ENCODE measurements at places on chromosomes 4 and X.
A peak's percentile ranks its signal among the peaks of the same experiment; 100 is the strongest.

DNA sequence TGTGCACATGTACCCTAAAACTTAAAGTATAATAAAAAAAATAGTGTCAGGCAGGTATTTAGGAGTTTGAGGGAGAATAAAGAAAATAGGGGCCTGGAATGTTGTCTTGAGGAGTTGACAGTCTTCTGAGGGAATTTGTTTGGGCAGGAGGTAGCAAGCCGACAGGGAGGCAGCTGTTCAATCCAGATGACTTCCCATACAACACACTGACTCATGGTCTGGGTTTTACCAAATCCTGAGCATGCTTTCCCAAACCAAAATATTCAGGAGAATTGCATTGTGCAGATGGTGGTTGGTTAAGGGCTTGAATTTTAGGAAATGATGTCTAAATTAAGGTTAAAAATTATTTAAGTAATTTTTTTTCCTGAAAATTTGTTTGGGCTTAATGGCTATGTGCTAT is 430.0 kb downstream of the INPP4B start:
- no peak for DNase-seq

- no peak for DNase-seq
Measured at GRCh38 chr4:139319571-139319970, 17.3 kb upstream of the NDUFC1 start.

GRCh38 chrX:107477406-107477805 is 28.0 kb downstream of the FRMPD3 start:
- DNase-seq = no peak

DNA sequence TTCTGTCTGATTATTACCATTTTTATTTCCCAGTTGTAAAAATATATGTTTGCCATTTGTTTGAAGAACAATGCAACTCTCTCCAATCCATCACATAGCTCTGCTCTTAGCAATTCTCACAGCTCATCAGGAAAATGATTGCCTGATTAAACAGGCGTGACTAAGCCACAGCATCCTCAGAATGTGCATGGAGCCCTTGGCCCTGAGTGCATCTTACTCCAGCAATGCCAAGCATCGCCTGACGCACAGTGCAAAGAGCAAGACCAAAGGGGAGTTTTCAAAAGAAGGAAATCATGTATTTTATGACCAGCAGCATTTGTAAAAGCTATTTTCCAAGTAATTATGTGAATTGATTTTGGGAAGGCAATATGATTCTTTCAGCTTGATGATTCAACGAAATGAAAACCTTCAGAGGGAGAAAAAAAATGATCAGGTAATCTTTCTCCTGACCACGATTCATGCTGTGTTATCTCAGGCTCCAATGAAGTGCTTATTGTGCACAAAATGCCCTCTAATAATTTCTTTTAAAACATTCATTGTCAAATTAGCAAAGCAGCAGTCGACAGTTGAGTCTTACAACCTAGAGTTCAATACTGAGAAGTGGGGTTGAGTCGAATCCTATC is 138.0 kb upstream of the FAM9B start:
- DNase-seq = no peak

- no peak for DNase-seq
Measured at GRCh38 chr4:67250131-67250896, 295.0 kb downstream of the CENPC start.

DNA sequence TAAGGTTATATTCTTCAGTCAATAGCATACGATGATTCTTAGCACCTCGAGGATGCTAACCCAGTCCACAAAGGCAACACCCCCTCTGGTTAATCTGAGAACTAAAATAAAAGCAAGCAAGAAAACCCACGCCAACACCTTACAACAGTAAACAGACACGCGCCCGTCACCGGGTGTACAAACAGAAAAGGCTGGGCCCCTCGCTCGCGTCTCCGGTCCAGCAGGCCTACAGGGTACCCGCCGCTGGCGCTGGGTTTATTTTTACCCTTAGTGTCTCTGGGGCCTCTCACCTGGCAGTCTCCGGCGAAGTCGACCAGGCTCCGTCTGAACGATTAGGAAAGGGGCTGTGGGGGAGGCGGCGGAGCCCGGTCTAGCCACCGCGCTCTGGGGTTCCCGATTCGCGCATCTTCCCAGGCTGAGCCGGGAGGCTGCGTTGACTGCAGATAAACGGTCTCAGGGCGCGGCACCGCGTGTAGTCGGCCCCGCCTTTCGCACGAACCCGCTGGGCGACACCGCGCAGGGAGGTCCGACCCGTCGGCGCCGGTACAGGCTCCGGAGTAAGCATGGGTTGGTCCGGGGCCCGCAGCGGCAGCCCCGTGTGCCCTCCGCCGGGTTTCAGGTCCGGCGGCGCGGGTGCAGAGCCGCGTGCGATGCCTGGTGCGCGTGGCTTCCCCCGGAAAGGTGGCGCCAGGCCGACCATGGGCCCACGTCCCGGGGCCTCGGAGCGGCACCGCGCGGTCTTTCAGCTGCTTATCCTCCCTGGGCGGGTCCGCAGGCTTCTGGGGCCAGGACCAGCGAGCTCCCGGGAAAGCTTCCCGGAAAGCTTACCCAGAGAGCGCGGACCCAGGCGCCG is 441 bp downstream of the SLC9B2 start:
- DNase-seq = peak; percentile 79

GRCh38 chrX:16664074-16664473 is 14.1 kb downstream of the S100G start:
- DNase-seq = no peak

GRCh38 chrX:38820751-38821150 is 19.5 kb downstream of the MID1IP1 start:
- no peak for DNase-seq

GRCh38 chrX:139909712-139910111 is 23.1 kb downstream of the ATP11C start:
- no peak for DNase-seq

DNA sequence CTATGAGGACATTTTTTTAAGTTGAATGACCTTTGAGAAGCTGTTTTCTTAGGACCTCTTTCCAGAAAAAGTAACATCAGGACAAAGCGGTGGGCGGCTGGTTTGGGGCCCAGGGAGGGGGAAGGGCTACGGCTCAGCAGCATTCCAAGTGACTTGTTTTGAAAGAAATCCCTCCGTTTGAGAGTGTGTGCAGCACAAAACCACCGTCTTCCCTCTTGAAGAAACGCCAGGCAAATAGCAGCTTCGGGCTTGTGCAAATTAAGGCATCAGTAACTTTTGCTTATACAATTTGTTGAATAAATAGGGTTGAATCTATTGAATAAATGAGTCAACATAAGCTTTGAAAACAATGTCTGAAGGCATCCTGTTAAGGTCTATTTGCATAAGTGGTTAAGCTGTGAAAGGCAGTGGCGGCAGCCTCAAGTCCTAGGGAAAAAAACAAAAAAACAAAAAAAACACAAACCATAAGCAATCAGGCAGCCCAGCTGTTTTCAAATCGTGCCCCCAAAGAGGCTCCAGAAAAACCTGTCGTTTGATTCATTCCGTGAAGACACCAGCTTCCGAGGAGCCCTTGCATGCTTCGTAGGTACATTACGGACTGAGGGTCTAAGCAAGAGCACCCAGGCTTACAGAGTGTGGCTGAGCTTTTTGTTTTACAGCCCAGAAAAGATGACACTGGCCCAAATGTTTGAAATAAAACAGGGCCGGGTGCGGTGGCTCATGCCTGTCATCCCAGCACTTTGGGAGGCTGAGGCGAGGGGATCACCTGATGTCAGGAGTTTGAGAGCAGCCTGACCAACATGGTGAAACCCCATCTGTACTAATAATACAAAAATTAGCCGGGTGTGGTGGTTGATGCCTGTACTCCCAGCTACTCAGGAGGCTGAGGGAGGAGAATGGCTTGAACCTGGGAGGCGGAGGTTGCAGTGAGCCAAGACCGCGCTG is 103.7 kb downstream of the CRLF2 start:
- no peak for DNase-seq

GRCh38 chrX:82224961-82225360 is 1023.1 kb downstream of the SH3BGRL start:
- no peak for DNase-seq

DNA sequence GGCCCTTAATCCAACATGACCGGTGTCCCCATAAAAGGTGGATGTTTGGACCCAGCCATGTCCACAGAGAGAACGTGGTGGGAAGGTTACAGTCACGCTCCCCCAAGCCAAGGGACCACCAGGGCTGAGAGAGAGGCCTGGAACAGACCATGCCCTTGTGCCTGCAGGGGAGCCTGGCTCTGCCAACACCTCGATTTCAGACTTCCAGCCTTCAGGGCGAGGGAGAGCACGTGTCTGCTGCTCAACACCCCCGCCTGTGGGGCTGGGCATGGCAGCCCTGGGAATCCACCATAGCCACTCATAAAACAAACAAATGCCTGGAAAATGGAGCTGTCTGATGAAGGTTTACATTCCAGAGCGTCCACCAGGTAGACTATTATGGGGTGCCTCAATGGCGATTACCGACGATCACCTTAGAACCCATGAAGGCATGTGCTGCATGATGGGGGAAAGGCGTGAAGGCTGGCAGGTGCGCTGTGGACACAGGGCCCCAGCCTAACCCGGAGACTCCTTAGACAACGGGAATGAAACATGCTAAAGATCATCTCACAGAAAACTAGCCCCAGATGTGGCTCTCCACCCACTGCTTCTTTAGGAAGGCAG is 42.3 kb upstream of the HMX1 start:
- DNase-seq = no peak

DNA sequence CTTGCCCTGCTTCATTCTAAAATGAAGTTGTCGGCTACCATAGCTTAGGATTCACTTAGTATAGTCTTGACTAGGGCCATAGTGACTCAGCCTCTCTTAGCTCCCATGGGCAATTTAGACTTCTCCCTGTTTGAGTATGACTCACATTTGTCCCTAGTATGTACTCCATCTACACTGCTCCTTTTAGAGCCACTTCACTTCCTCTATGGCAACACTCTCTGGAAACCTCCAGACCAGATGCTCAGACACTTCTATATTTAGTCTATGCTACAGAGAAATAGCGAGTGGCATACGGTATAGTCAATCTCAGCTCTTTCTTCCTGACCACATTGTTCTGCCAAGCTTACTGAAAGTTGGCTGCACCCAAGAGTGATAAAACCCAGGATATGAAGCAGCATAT is 11.2 kb downstream of the MEPE start:
- peak; percentile 3 for DNase-seq

DNA sequence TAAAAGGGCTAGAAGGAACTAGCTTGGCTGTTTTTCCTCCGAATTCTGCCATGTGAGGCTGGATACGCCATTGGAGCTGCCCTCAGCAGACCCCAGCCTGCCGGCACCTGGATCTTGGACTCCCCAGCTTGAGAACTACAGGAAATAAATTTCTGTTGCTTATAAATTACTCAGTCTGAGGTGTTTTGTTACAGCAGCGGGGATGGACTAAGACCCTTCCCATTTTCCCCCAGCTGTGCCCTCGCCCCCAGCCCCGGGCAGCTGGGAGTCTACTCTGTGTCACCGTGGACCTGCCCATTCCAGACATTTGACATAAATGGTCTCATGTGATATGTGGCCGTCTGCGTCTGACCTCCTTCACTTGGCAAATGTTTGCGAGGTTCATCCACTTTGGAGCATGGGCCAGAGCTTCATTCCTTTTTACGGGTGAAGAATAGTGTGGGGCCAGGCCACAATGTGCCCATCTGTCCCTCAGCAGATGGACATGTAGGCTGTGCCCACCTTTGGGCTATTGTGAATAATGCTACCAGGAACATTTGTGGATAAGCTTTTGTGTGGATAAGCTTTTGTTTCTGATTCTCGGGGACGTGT is 30.7 kb upstream of the SPON2 start:
- no peak for DNase-seq

GRCh38 chrX:121642415-121642814 is 595.0 kb downstream of the GLUD2 start:
- DNase-seq = no peak

- no peak for DNase-seq
Measured at GRCh38 chrX:30887288-30887687, 1.8 kb downstream of the TAB3 start.

GRCh38 chrX:113551919-113552318 is 711.3 kb upstream of the AMOT start:
- no peak for DNase-seq

- no peak for DNase-seq
Measured at GRCh38 chr4:143286701-143287571, 49.7 kb upstream of the GAB1 start.

- DNase-seq = no peak
Measured at GRCh38 chrX:155998116-155998515, 620 bp downstream of the IL9R start.

DNA sequence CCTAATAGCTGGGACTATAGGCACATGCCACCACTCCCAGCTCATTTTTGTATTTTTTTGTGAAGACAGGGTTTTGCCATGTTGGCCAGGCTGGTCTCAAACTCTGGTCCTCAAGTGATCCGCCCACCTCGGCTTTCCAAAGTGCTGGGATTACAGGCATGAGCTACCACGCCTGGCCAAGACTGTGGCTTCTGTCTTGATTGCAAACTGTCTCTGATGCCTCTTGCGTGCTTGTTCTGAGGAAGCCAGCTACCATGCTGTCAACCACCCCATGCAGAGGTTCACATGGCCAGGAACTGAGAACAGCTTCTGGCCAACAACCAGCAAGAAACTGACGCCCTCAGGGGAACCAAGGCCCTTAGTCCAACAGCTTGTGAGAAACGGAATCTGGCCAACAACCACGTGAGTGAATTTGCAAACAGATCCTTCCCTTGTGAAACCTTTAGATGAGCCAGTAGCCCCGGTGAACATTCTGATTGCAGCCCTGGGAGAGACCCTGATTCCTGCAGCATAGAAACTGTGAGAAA is 71.2 kb downstream of the SUPT20HL2 start:
- no peak for DNase-seq

GRCh38 chrX:52425775-52426174 is 57.0 kb downstream of the XAGE2 start:
- no peak for DNase-seq

DNA sequence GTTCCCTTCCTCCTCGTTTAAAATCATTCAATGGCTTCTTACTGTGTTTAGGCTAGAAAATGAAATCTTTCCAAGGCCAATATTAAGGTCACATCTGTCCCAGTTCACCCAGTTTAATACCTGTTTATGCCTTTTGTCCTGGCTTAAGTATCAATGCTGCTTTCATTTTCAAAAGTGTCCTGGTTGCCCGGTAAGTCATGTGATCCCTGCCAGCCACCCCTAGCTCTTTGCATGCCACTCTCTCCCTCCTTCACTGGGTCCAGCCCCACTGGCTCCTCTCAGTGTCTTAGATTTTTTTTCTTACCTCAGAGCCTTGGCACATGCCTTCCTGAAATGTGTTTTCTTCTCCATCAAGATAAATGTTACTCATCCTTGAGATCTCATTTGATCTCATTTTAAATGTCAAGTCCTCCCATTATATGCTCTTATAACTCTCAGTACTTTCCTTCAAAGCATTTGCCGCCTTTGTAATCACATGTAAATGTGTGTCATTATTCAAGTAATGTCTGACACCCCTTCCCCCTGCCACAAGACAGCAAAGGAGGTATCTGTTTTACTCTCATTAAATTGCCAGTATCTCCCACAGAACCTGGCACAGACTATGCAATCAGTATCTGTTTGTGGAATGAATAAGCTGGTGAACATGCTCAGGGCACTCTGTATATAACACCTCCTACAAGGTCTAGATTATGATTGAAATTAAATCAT is 472.5 kb upstream of the RPS6KA3 start:
- no peak for DNase-seq

GRCh38 chr4:164239433-164239832 is 514.5 kb upstream of the SMIM31 start:
- DNase-seq = no peak

GRCh38 chr4:81828991-81829390 is 357.3 kb upstream of the RASGEF1B start:
- DNase-seq = no peak

- DNase-seq = no peak
Measured at GRCh38 chrX:38804682-38805431, 3.6 kb downstream of the MID1IP1 start.
